ENCODE measurements at places on chromosomes 12 and 14.

DNA sequence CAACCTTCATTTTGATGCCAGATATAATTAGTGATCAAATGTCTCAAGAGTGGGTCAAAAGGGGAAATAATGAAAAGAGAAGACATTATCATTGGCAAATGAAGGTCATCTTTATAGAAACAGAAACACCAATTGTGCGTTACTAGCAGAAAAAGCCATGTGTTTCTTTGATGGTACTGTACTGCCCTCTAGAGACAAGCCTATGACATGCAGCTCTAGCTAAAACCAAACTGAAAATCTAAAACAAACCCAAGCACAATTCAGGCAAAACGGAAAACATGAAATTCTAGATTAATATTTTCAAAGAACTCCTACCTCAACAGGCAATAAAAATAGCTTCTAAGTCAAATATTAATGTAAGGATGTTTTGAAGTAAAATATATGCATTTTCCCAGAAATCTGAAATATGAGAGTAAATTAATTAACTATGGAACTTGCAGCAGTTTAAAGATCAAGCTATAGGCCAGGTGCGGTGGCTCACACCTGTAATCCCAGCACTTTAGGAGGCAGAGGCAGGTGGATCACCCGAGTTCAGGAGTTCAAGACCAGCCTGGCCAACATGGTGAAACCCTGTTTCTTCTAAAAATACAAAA, 115.4 kb downstream of the KLHL28 start:
- DNase-seq: peak; percentile 44

- no peak for DNase-seq
Observed at GRCh38 chr12:99027461-99027860, 382.4 kb downstream of the APAF1 start.

- no peak for DNase-seq
Observed at GRCh38 chr14:58713677-58714076, 75.9 kb downstream of the DACT1 start.

GRCh38 chr14:66717561-66718140, 209.7 kb downstream of the GPHN start:
- no peak for DNase-seq

DNA sequence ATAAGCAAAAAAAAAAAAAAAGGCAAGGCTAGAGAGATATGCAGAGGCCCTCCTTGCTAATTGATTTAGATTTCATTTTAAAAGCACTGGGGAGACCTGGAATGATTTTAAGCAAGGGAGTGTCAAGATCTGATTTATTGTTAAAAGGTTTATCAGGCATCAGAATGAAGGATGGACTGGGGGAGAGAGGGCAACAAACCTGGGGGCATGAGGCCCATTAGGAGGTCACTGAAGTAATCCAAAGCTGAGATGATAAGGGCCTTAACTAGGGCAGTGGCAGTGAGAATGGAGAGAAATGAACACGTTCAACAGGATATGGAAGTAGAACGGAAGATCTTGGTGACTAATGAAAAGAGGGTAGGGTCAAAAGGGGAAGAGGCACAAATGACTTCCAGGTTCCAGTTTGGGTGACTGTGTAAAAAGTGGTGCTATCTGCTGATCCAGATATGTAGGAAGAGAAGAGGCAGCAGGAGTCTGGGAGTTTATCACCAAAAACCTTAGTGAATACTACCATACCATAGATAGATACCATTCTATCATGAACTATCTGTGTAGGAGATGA, 24.0 kb downstream of the KITLG start:
- no peak for DNase-seq

DNA sequence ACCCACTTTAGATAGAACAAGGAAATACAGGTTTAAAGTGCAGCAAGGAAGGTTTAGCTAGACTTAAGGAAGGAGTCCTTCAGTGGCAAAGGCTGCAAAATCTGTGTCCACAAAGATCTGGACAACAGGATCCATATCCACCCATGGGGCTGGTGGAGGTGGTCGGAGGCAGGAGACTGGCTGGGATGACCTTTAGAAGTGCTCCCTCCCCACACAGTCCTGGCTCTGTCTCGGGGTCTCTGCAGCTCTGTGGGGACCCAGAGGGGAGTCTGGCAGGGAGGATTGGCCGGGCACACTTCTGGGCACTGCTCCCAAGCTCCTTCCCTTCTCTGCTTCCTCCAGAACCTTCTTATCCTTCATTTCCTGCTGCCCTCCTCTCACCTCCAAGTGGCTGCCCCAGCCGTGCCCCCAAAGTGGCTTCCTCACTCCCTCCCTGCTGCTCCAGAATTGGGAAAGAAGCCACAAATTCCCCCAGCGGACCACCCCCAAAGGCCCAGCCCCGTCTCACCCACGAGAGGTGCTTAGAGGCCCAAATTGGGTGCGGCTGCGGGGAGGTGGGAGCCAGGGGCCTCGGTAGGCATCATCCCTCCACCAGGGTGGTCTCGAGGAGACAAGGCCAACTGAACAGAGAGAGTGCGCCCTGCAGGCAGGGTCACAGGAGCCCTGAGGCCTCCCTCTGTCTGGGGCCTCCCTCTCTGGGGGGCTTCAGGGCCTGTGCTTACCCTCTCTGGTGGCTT, 21.9 kb upstream of the PGF start:
- no peak for DNase-seq

GRCh38 chr14:104688505-104689108, 811 bp upstream of the INF2 start:
- no peak for DNase-seq

DNA sequence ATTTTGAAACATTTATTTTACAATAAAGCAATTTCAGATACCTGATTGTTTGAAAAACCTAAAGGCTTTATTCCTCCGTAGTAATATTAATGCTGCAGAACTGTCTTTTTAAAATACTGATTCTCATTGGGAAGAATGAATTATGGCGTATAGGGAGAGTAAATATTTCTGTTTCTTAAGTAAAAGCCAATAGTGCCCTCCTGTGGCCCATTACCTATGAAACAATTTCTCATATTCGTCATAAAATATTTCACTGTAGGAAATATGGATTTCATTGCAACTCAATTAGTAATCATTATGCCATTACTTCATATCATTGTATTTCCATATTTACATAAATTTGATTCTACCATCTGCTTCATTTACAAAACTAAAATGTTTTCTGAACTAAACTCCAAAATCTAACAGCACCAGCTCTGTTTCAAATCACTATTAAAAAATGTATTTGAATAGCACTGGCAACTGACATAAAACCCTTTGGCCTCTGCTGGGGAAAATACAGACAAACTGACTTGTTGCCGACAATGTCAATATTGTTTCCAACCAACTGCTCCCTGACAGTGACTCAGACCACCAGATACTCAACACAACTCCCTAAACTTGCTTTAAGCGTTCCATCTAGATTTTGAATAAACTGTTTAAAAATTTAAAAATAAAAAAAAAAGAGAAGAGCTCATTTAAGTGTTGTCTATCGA, 290.3 kb downstream of the NAV3 start:
- no peak for DNase-seq

GRCh38 chr12:20050221-20050620, 318.1 kb upstream of the PDE3A start:
- no peak for DNase-seq

DNA sequence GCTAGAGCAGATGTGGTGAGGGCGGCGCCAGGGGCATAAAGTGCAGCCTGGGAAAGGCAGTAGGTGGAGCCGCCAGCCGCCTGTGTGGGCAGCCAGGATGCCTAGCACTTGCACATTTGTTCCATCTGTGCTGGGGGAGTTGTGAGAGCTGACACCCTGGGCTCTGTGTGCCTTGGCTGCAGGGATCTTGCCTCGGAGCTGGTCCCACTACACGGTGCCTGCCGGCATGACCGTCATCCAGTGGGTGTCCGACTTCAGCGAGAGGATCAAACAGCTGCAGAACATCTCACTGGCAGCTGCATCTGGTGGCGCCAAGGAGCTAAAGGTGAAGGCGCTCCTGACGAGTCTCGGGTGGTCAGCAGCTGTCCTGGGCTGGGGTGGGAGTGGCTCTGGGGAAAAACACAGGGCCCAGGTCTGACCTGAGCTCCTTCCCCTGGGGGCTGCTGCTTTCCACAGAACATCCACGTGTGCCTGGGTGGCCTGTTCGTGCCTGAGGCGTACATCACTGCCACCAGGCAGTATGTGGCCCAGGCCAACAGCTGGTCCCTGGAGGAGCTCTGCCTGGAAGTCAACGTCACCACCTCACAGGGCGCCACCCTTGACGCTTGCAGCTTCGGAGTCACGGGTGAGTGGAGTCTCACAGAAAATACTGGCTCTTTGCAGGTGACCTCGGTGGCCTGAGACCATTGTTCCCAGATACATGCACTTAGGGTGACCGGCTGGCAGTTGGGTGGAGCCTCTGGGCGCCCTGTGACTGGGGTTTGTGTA, 37.4 kb downstream of the HSP90AA1 start:
- DNase-seq: no peak

- DNase-seq: no peak
Observed at GRCh38 chr12:104669089-104669721, 212.5 kb downstream of the CHST11 start.

GRCh38 chr12:52119398-52120254, 40.1 kb downstream of the SMIM41 start:
- no peak for DNase-seq

DNA sequence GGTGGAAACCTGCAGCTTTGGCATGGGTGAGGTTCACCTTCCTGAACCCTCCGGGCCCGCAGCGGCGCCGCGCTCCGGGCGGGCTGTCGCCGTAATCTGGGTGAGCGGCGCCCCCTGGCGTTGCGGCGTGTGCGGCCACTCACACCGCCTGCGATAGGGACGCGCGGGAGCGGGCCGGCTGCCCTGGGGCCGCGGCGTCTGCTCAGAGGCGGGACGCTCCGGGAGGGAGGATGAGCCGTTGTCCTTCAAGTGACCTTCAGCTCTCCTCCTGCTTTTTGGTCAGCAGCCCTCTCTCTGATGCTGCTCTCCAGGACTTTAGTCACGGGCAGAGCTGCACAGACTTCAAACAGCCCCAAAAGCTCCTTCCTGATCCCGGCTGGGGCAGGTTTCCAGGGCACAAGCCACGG, 211.7 kb upstream of the FKBP4 start:
- DNase-seq: peak; percentile 23

DNA sequence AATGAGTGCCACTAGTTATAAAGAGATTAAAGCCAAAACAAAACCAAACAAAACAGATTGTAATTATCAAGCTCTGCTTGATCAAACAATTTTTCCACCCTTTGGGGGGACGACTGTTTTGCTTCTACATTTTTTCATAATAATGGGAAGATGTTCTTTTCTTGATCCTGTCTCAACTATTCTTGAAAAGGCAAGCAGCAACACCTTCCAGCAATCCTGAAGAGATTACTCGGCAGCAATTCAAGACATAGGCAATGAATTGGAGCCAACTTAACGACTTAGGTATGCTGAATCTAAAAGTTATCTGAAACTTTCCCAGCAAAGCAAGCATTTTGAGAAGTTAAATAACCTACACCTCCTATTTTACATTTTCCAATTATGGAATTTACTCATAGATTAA, 69.9 kb upstream of the SLC38A4 start:
- DNase-seq: no peak

- DNase-seq: no peak
Observed at GRCh38 chr12:6425590-6426531, 18.9 kb upstream of the CD27 start.

DNA sequence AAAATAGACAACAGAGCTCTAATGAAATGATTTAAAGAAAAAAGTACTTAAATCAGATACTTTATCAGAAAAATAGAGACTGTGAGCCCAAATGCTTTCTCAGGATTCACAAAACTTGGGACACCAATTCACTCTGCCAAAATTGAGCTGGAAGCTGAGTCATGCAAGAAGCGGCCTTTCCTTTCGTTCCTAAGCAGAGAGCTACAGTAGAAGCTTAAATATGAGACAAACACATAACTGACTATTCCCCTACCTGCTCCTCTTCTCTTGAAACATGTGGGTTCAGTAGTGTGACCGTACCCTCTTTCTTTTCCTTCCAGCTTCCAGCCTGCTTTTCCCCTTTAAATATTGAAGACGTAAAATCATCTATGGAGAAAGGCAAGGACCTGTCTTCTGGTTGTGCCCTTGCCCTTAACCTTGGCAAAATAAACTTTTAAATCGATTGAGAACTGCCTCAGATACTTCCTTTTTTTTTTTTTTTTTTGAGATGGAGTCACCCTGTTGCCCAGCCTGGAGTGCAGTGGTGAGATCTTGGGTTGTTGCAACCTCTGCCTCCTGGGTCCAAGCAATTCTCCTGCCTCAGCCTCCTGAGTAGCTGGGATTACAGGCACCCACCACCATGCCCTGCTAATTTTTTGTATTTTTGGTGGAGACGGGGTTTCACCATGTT, 4.4 kb upstream of the SDS start:
- DNase-seq: peak; percentile 31

- no peak for DNase-seq
Observed at GRCh38 chr12:105740369-105740768, 398.4 kb downstream of the NUAK1 start.

GRCh38 chr12:119710965-119711551, 43.1 kb downstream of the PRKAB1 start:
- no peak for DNase-seq

DNA sequence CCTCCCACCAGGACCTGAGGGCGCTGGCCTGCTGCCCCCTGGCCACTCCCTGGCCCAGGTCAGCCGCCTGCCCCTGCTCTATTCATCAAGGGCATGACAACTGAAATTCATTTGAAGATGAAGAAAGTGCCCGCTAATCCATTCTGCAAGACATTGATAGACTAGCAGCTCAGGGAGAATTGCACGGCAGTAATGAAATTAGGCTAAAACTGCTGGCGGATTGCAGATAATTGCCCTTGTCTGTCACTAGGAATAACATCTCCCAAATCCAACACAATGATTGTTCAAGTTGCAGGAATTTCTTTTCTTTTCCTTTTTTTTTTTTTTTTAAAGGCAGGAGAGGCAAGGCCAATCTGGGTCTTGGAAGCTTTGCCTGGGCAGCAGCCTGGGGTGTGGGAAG, 44.5 kb downstream of the MVK start:
- DNase-seq: no peak

DNA sequence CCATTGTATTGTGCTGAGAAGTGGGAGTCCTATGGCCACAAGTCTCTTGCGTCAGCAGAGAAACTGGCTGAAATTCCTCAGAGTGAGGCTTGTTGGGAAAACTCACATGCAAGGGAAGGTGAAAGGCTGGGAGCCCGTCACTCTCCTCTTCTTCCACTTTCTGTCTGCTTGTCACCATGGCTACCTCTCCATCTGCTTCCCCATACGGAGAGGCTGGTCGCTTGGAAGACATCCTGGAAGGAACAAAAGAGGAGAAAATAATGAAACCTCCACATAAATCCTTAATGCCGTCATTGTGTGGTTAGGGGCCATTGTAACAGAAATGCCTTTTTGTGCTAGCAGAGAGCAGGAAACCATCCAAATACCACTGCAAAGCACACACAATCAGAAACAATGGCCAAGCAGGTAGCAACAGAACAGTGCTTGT, 53.7 kb downstream of the SOX5 start:
- DNase-seq: no peak

- DNase-seq: no peak
Observed at GRCh38 chr12:13146336-13146938, 43.0 kb upstream of the GSG1 start.

DNA sequence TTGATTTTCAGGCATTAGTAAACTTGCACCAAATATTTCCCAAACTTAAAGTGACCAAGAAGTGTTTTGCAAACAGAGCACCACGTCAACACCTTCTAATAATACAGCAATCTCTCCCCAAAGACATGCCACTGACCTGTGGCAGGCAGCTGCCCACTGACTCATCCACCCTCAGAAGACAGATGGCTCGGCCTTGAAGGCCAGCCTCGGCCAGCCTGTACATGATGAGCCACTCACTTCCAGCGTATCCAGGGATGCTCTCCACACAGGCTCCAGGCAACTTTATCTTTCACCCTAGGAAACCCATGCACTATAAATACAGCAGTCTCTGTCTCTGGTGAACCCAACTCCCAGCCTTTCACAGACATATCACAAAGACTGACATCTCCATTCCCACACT, 62.7 kb downstream of the TUNAR start:
- no peak for DNase-seq
